Mesothelial cell of epicardium (in vitro differentiated cells): ENCODE measurements at places on chromosomes 7 and 10.

- no peaks in the 10 kb centered on the region for H3K4me1 ChIP-seq
- H3K4me3 ChIP-seq, result no peak overlapping the region
- no peak for DNase-seq
- no peak overlapping the region for H3K27ac ChIP-seq
- peaks cover 43% of the 10 kb centered on the region for H3K27me3 ChIP-seq
- H3K36me3 ChIP-seq, result no peaks in the 10 kb centered on the region
Measured at GRCh38 chr10:43923328-43923727, 274.6 kb upstream of the ZNF32 start.

GRCh38 chr10:29257106-29257783 is 31.6 kb upstream of the LYZL1 start:
- H3K4me3 ChIP-seq, result no peak overlapping the region
- DNase-seq, result no peak
- H3K36me3 ChIP-seq, result no peaks in the 10 kb centered on the region
- H3K27me3 ChIP-seq, result no peaks in the 10 kb centered on the region

DNA sequence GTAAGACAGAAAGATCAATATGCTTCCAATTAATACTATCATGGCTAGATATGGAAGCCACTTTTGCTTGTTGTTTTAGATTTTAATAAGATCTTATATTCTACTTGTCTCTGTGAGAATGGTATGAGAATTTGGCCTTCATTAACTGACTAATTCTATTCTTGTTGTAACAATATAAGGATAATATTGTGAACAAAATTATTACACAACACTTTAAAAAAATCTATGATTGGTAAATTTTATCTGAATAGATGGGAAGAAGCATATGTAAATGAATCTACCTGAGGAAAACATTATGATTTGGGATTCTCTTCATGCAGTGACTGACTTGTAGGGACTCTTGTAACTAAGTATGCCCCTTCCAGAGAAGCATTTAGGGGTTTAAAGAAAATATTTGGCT is 308.9 kb upstream of the KCND2 start:
- no peak overlapping the region for H3K4me3 ChIP-seq
- DNase-seq, result no peak
- H3K27me3 ChIP-seq, result no peaks in the 10 kb centered on the region
- no peak overlapping the region for H3K27ac ChIP-seq
- peaks cover 18% of the 10 kb centered on the region for H3K4me1 ChIP-seq

- H3K4me1 ChIP-seq, result peaks cover 6% of the 10 kb centered on the region
- H3K36me3 ChIP-seq, result no peaks in the 10 kb centered on the region
- H3K27me3 ChIP-seq, result no peaks in the 10 kb centered on the region
- H3K27ac ChIP-seq, result no peak overlapping the region
- H3K4me3 ChIP-seq, result no peak overlapping the region
- no peak for DNase-seq
Measured at GRCh38 chr10:32002531-32002930, 53.7 kb downstream of the KIF5B start.

DNA sequence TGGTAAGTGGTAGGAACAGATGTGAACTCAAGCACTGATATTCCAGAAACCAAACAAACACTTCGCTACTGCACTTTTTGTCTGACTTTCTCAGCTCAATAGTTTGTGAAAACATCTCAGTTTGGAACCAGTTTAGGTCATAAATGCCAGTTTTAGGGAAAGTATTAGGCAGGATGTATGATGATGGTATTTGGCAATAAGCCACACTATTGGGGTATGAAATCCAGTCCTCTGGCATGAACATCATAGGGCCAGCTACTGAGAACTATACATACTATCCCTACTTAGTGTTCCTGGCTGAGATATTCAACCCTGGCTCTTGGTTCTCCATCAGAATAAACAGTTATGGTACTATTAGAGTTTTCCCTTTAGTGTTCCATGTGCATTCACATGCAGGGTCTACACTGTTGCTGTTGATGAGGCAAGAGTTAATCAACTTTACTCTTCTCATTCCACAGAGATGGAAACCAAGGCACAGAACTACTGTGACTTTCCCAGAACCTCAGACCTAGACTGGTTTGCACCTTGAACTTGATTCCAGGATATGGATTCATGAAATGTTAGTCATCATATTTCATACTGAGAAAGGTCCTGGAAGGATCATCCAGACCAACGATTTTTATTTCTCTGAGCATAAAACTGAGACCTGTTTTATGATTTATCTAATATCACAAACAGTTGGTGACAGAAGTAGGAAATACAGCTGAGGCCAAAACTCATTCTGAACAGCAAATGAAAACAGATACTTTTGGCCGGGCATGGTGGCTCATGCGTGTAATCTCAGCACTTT is 20.0 kb upstream of the IFIT2 start:
- no peak for DNase-seq
- peak overlapping the region; percentile 33 for H3K27ac ChIP-seq
- H3K4me1 ChIP-seq, result peaks cover 60% of the 10 kb centered on the region
- no peak overlapping the region for H3K4me3 ChIP-seq
- H3K36me3 ChIP-seq, result no peaks in the 10 kb centered on the region

- DNase-seq, result peak; percentile 82
- no peaks in the 10 kb centered on the region for H3K27me3 ChIP-seq
- H3K36me3 ChIP-seq, result no peaks in the 10 kb centered on the region
- peak overlapping the region; percentile 93 for H3K27ac ChIP-seq
- peaks cover 90% of the 10 kb centered on the region for H3K4me1 ChIP-seq
Measured at GRCh38 chr10:80460399-80461207, 6.5 kb downstream of the TSPAN14 start.

- peaks cover 5% of the 10 kb centered on the region for H3K27me3 ChIP-seq
- no peak for DNase-seq
- no peaks in the 10 kb centered on the region for H3K4me1 ChIP-seq
- no peak overlapping the region for H3K4me3 ChIP-seq
Measured at GRCh38 chr10:58451193-58451889, 61.3 kb upstream of the BICC1 start.

GRCh38 chr10:43212043-43212721 is 54.7 kb downstream of the RASGEF1A start:
- no peaks in the 10 kb centered on the region for H3K4me1 ChIP-seq
- no peak for DNase-seq
- no peak overlapping the region for H3K4me3 ChIP-seq
- H3K36me3 ChIP-seq, result no peaks in the 10 kb centered on the region
- peaks cover 15% of the 10 kb centered on the region for H3K27me3 ChIP-seq

DNA sequence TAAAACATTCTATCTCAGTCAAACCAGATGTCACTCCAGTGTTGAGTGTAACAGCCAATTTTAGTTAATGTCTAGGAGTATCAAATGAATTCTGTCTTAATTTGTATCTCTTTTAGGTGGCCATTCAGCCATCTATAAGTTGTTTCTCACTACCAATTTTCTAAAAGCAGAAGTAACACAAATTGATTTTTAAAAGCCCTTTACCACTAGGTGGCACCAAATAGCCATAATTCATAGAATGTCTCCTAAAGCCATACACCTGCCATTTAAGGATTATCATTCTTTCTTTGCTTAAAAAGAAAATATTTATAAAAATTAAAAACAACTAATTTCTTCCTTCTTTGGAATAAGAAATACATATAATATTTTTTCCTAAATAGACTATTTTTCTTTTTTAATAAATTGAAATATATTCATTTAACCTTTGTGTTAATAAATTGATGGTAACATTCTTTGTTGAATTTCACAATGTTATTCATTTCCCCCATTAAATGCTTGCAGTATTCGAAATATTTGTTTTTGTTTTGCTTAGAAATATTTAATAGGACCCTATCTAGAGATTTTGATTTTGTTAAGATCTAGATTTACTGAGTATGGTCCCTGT is 107.8 kb upstream of the PPP1R3A start:
- H3K27me3 ChIP-seq, result peaks cover 32% of the 10 kb centered on the region
- no peak for DNase-seq
- H3K36me3 ChIP-seq, result no peaks in the 10 kb centered on the region

DNA sequence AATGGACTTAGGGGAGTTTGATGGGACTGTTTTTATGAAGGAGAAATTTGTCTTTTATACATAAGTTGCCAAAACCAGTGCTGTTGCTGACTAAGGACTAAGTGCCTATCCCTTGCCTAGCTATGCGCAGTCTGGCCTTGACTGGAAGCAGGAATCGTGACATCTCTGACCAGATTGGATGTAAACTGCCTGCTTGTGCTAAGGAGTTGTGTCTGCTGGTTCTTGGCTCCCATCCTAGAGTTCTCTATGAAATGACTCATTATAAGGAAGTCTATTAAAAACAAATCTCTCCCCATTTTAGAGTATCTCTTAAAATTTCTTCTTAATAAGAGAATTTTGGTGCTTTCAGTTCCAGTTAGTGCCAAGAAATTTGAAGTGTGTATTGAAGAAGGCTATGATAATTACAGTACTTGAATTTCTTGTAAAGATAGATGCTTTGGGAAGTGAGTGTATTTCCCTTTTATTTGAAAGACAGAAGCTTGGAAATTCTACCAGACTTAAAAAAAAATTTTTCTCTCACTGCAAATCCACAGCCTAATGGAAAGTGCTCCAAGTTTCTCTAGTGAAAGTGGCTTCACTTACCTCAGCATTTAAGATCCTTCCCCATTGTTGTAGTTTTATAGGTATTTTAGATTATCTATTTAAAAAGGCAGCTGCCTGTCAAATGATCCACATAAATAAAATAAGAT is 77.6 kb downstream of the BICC1 start:
- H3K4me1 ChIP-seq, result peaks cover 3% of the 10 kb centered on the region
- no peak overlapping the region for H3K4me3 ChIP-seq
- peaks cover 2% of the 10 kb centered on the region for H3K27me3 ChIP-seq
- no peaks in the 10 kb centered on the region for H3K36me3 ChIP-seq

DNA sequence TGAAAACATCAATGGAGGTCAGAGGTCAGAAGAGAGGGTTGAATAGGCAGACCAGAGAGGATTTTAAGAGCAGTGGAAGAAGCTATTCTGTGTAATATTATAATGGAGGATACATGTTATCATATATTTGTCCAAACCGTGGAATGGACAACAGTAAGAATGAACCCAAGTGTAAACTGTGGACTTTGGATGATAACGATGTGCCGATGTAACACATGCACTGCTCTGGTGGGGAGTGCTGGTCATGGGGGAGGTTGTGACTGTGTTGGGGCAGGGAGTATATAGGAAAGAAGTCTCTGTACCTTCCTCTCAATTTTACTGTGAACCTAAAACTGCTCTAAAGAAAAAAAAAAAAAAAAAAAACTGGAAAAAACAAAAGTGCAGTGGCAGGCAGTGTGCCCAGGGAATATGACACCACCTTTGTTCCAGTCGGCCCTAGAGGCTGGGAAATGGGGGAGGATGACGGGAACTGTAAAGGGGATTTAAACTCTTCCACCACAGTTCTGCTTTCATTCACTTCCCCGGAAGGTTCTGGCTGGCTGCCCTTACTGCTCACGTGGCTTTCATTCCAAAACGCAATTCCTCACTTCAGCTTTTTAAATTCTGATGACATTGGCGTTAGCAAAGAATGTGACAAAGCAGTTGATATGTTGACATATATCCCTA is 113.7 kb upstream of the ANKRD1 start:
- peaks cover 25% of the 10 kb centered on the region for H3K4me1 ChIP-seq
- H3K36me3 ChIP-seq, result no peaks in the 10 kb centered on the region
- H3K4me3 ChIP-seq, result no peak overlapping the region
- H3K27me3 ChIP-seq, result peaks cover 4% of the 10 kb centered on the region

DNA sequence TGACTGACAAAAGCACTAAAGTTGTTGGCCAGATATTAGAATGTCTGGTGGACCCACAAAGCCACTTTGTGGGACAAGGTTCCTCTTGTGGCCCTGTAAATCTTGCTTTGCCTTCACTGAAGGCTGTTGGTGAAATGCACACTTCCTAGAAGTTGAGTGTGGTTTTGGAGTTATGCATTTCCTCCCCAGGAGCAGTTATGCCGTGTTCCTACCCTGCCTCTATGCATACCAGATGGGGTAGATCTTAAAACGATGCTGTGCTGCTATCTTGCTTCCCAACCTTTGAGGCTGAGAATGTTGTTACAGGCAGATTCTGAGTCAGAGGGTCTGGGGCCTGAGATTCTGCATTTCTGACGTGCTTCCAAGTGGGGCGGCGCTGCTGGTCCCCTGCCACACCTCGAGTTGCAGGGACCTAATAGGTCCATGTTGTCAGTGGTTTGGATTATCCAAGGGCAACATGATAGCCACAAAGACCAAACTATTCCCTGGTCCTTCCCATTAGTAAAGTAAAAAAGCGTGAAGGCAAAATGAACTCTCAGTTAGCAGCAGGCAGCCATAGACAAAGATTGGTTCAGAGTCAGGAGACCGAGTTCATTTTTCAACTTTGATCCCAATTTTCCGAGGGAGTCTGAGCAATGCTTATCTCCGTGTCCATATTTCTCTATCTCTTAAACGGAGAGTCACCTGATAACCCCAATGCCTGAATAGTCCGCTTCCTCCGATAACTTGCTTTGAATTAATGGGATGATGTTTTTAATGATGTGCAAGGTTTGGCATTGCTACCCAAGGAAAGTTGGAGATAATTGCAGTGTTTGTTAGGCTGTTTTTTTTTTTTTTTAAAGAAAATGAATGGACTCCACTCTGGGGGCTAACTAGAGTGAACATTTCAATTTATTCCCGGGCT is 55.8 kb downstream of the CDHR3 start:
- DNase-seq, result no peak
- H3K4me1 ChIP-seq, result peaks cover 37% of the 10 kb centered on the region
- H3K36me3 ChIP-seq, result no peaks in the 10 kb centered on the region
- no peak overlapping the region for H3K4me3 ChIP-seq

GRCh38 chr7:150935149-150935548 is 43.0 kb downstream of the KCNH2 start:
- no peak overlapping the region for H3K27ac ChIP-seq
- no peak for DNase-seq
- H3K4me1 ChIP-seq, result peaks cover 11% of the 10 kb centered on the region

DNA sequence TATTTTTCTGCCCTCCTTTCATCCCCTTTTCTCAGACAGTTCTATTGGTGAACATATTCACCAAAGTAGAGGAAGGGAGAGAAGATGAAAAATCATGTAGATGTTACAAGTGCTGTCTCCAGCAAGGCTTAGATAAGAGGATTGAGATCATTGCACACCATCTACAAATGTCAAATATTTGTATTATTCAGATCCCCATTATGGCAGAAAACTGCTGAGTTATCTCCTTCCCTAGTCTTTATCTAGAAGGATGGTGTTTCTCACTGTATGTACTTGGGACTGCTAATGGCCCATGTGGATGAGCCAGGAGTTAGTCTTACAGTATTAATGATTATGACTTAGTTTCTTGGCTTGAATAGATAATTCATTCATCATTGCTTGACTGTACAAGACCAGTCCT is 147.2 kb upstream of the EEPD1 start:
- H3K4me3 ChIP-seq, result no peak overlapping the region
- H3K27me3 ChIP-seq, result no peaks in the 10 kb centered on the region
- DNase-seq, result no peak
- peaks cover 16% of the 10 kb centered on the region for H3K4me1 ChIP-seq
- H3K36me3 ChIP-seq, result no peaks in the 10 kb centered on the region

- H3K4me3 ChIP-seq, result no peak overlapping the region
- no peaks in the 10 kb centered on the region for H3K4me1 ChIP-seq
- no peaks in the 10 kb centered on the region for H3K27me3 ChIP-seq
- H3K27ac ChIP-seq, result no peak overlapping the region
- no peak for DNase-seq
Measured at GRCh38 chr10:31242902-31243301, 76.1 kb upstream of the ZEB1 start.

- H3K4me3 ChIP-seq, result peak overlapping the region; percentile 32
- peak overlapping the region; percentile 100 for H3K27ac ChIP-seq
- H3K36me3 ChIP-seq, result no peaks in the 10 kb centered on the region
- no peak for DNase-seq
- peaks cover 85% of the 10 kb centered on the region for H3K4me1 ChIP-seq
- no peaks in the 10 kb centered on the region for H3K27me3 ChIP-seq
Measured at GRCh38 chr10:80199828-80200227, 5.5 kb downstream of the ANXA11 start.
